Activated CD4-positive, alpha-beta memory T cell treated with anti-CD3 and anti-CD28 coated beads for 36 hours (primary cell): ENCODE measurements at places on chromosomes 1 and 21. TPM values are rescaled to one million over a fixed set of nuclear protein-coding genes. Genes with fewer than 3 reads are reported as not detected.

DNA sequence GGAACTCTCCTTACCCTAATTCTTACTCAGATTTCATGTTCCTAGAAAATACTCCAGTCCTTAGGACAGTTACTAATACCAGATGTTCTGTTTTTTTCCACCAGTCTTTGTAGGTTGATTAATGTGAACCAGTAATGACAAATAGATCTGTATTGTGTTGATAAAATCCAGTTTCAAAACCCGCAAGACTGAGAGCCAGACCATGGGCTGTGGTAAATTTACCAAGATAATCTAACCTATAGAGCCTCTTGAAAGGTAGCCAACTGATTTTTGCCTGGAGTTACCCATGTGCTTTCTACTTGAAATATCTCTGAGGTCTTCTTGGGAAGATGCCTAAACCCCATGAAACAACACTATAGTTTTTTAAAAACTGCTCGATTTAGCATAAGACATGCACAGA lies 46.5 kb upstream of the CDC7 start:
- H3K27ac ChIP-seq = no peak overlapping the region
- H3K4me1 ChIP-seq = no peaks in the 10 kb centered on the region
- no peak overlapping the region for H3K4me3 ChIP-seq
- H3K36me3 ChIP-seq = no peaks in the 10 kb centered on the region

- no peaks in the 10 kb centered on the region for H3K36me3 ChIP-seq
- H3K27ac ChIP-seq = no peak overlapping the region
- DNase-seq = no peak
- H3K4me1 ChIP-seq = peaks cover 6% of the 10 kb centered on the region
- H3K4me3 ChIP-seq = no peak overlapping the region
Measured at GRCh38 chr21:29166853-29167252, 36.4 kb downstream of the MAP3K7CL start.

GRCh38 chr21:45830221-45830640 lies 151.3 kb upstream of the COL6A1 start:
- H3K36me3 ChIP-seq = no peaks in the 10 kb centered on the region
- no peaks in the 10 kb centered on the region for H3K27me3 ChIP-seq
- H3K4me3 ChIP-seq = no peak overlapping the region
- DNase-seq = no peak

DNA sequence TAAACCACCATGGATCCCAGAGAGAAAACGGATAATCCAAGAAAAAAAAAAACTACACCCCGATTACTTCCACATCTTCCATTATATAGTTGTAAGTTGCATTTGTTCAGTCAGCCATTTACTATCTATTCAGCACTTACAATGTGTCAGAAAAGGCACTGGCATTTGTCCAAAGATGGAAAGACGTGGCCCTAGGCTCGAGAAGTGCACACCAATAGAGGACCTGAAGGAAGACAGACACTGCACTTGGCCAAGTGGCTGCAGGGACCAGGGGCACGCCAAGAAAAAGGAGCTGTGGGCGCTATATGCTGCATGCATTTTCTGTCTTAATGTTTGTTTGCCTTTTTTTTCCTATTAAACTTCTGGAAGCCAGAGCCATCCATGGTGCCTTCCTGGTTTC lies 45.2 kb upstream of the LYST start:
- H3K4me3 ChIP-seq = no peak overlapping the region
- no peaks in the 10 kb centered on the region for H3K27me3 ChIP-seq
- DNase-seq = no peak

DNA sequence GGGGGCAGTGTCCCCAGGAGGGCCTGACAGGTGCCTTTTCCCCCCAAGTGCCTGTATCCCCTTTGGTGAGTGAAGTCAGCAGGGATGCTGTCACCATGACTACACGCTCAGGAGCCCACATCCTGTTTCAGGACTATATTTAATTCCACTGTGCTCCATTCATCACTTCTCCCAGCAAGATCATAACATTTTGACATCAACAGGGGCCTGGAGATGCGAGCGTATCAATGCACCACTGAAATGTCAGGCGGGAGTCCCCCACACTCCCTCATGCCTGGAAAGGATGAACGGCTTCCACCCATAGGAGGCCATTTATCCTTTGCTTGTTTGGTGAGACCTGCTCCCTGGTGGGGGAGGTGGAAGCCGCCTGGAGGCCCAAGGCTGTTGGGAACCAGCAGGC lies 119.1 kb downstream of the PTPRU start:
- H3K27ac ChIP-seq = no peak overlapping the region
- peaks cover 19% of the 10 kb centered on the region for H3K27me3 ChIP-seq
- peak; percentile 9 for DNase-seq
- H3K4me3 ChIP-seq = no peak overlapping the region
- no peaks in the 10 kb centered on the region for H3K36me3 ChIP-seq

- peak; percentile 93 for DNase-seq
- peaks cover 61% of the 10 kb centered on the region for H3K4me1 ChIP-seq
- H3K27me3 ChIP-seq = no peaks in the 10 kb centered on the region
Measured at GRCh38 chr1:150562446-150563339, 13.5 kb downstream of the ADAMTSL4 start.

DNA sequence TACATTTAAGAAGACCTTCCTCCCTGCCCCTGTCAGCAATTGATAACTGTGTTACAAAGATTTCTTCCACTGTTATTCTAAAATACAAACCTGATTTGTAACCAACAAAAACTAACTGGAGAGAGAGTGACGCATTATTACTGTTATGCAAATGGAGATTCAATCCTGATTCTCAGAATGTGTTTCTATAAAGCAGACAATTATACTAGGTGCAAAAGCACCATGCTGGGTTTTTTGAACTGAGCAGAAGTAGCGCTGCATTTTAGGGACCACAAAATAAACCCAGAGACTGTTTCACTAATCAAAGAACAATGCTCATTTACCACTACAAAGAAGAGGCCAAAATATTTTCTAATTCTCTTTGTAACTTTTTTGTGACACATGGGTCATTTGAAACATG lies 13.6 kb upstream of the GBP6 start:
- no peaks in the 10 kb centered on the region for H3K27me3 ChIP-seq
- no peaks in the 10 kb centered on the region for H3K36me3 ChIP-seq
- H3K27ac ChIP-seq = no peak overlapping the region
- DNase-seq = no peak
- H3K4me3 ChIP-seq = no peak overlapping the region
- H3K4me1 ChIP-seq = peaks cover 12% of the 10 kb centered on the region

DNA sequence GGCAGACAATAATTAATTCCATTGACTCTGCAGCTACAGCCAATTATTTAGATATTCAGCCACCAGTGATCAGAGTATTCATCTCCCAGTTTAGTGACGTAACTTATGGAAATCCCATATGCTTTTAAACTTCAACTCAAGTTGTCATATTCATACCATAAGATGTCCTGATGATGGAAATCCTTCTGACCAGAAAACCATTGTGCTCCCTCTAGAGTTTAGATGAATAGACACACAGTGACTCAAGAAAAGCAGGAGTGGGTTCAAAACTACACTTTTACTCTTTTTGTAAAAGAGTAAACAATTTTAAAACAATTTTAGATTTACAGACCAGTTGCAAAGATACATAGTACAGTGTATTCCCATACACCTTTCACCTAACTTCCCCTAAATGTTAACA lies 463.7 kb downstream of the KCNT2 start:
- H3K27me3 ChIP-seq = peaks cover 3% of the 10 kb centered on the region
- no peaks in the 10 kb centered on the region for H3K36me3 ChIP-seq
- no peak for DNase-seq
- H3K4me3 ChIP-seq = no peak overlapping the region

- H3K4me3 ChIP-seq = no peak overlapping the region
- no peak for DNase-seq
- no peaks in the 10 kb centered on the region for H3K27me3 ChIP-seq
- H3K27ac ChIP-seq = no peak overlapping the region
- peaks cover 38% of the 10 kb centered on the region for H3K36me3 ChIP-seq
- no peaks in the 10 kb centered on the region for H3K4me1 ChIP-seq
Measured at GRCh38 chr1:63423649-63424048, 56.2 kb downstream of the ALG6 start.

- H3K27me3 ChIP-seq = peaks cover 12% of the 10 kb centered on the region
- no peak overlapping the region for H3K27ac ChIP-seq
- no peaks in the 10 kb centered on the region for H3K36me3 ChIP-seq
- H3K4me1 ChIP-seq = peaks cover 3% of the 10 kb centered on the region
Measured at GRCh38 chr1:48109390-48110013, 112.3 kb upstream of the TRABD2B start.

- H3K27ac ChIP-seq = no peak overlapping the region
- no peak for DNase-seq
- peaks cover 15% of the 10 kb centered on the region for H3K4me1 ChIP-seq
- no peak overlapping the region for H3K4me3 ChIP-seq
Measured at GRCh38 chr1:6468729-6469461, 2.9 kb upstream of the TNFRSF25 start.

DNA sequence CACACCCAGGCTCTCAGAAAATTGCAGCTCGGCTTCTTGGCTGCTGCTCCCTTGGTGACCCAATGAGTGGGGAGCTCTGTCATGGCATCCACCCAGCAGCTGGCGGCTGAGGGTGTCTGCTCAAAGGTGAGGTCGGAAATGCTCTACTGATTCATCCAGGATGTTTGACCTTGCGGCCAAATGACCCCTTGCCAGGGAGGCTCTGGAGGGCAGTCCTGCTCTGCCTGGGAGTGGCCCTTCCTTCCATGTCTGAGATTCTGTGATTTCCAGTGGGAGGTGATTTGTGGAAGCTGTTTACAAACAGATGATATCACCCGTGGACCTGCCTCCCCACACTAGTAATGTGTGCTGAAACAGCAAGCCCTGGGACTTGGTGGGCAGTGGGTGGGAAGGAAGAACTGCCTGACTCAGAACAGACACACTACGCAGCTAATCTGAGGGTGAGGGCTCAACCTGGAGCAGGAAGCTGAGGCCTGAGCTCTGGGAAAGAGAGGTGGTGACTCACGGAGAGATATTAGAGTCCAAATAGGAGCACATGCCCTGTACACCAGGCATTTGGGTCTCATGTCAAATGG lies 3.0 kb downstream of the CRCT1 start:
- H3K4me1 ChIP-seq = peaks cover 6% of the 10 kb centered on the region
- no peak overlapping the region for H3K27ac ChIP-seq
- peaks cover 37% of the 10 kb centered on the region for H3K27me3 ChIP-seq
- no peaks in the 10 kb centered on the region for H3K36me3 ChIP-seq
- no peak overlapping the region for H3K4me3 ChIP-seq
- no peak for DNase-seq

- DNase-seq = no peak
- peaks cover 12% of the 10 kb centered on the region for H3K27me3 ChIP-seq
- H3K4me1 ChIP-seq = no peaks in the 10 kb centered on the region
- H3K27ac ChIP-seq = no peak overlapping the region
Measured at GRCh38 chr1:3359351-3359750, 95.1 kb upstream of the ARHGEF16 start.

DNA sequence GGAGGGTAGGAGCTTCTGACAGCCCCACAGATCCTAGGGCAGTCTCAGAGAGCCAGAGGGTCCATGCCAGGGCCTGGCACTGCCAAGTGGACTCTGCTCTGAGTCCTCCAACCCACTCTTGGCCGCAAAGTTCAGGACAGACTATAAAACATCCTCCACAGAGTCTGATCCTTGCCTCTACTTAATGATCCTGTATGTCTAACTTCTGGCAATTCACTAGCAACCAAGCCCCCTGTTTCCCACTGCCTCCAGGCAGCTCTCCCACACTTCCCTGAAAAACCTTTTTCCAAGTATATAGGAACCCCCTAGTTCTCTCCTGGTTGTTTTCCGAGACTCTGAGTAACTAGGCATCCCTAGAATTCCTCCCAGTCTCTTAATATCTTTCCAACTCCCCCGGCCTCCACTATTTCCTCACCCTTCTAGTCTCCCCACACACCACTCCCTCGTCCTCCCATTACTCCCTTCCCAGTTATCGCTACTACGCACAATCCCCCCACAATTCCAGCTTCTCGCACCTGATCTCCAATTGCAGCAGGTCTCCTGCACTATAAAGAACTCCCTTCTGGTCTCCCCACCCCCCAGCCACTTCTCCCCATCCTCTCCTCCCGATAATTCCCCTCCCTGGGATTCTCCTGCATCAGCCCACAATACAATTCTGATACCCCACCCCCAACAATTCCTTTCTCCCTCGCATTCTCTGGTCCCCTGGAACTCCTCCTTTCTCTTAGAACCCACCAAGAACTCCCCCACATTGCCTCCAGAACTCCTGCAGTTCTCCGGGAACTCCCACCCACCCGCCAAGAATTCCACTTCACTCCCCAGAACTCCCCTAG lies 574 bp downstream of the IGSF9 start:
- no peaks in the 10 kb centered on the region for H3K36me3 ChIP-seq
- no peak overlapping the region for H3K27ac ChIP-seq
- H3K4me3 ChIP-seq = peak overlapping the region; percentile 11
- peaks cover 40% of the 10 kb centered on the region for H3K27me3 ChIP-seq
- no peak for DNase-seq

- peaks cover 3% of the 10 kb centered on the region for H3K36me3 ChIP-seq
- DNase-seq = no peak
- H3K4me3 ChIP-seq = no peak overlapping the region
- H3K27me3 ChIP-seq = no peaks in the 10 kb centered on the region
- H3K27ac ChIP-seq = no peak overlapping the region
- no peaks in the 10 kb centered on the region for H3K4me1 ChIP-seq
Measured at GRCh38 chr1:201143726-201144635, 10.3 kb downstream of the TMEM9 start.

DNA sequence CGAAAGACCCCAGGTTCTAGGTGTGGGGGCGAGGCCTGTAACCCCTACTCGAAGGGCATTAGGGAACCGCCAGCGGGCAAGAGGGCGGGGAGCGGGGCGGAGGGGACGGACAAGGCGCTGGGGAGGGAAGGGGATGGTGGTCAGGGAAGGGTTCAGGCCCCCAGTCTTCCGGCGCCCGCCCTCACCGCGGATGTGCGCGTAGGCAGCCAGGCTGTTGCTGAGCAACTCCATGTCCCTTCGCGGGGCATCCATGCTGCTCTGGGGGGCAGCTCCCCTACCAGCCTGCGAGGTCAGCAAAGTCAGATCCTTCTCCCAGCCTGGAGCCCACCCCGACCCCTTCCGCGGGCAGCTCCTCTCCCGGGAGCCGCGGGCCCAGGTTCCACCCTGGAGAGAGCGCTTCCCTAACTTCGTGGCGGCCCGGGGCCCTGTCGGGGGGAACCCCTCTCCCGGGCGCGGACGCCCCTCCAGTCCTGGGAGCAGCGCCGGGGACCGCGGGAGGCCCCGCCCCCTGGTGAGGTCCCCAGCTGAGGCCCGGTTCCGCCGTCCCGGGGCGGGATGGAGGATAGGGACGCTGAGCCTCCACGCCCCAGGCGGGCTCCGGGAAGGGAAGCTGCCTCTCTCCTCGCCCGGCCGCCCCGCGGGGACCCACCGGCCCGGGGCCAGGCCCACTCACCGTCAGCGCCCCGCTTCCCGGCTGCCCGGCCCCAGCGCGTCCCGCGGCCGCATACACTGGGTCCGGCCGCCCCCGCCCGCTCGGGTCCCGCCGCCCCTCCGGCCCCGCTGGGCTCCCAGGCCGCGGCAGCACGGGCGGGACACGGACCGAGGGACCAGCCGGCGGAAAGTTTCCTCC lies 434 bp downstream of the EVA1B start:
- peak; percentile 66 for DNase-seq
- H3K27ac ChIP-seq = peak overlapping the region; percentile 49
- peaks cover 3% of the 10 kb centered on the region for H3K36me3 ChIP-seq
- H3K4me1 ChIP-seq = peaks cover 21% of the 10 kb centered on the region
- no peaks in the 10 kb centered on the region for H3K27me3 ChIP-seq

- H3K36me3 ChIP-seq = no peaks in the 10 kb centered on the region
- no peaks in the 10 kb centered on the region for H3K4me1 ChIP-seq
- DNase-seq = peak; percentile 5
- no peak overlapping the region for H3K27ac ChIP-seq
Measured at GRCh38 chr1:3019516-3020051, 1.7 kb upstream of the ACTRT2 start.

XCL1 gene
- total RNA-seq = 1.2 TPM

ABCA4 gene
- total RNA-seq = not detected

RXFP4 gene
- not detected for total RNA-seq

MLLT11 gene
- total RNA-seq = 1.9 TPM

PLA2G2C gene
- total RNA-seq = 0.44 TPM

PACC1 gene
- total RNA-seq = 10.0 TPM
